ENCODE measurements at places on chromosomes 7 and 10.

GRCh38 chr10:96512524-96513304, 1.0 kb downstream of the TLL2 start:
- no peak for DNase-seq

DNA sequence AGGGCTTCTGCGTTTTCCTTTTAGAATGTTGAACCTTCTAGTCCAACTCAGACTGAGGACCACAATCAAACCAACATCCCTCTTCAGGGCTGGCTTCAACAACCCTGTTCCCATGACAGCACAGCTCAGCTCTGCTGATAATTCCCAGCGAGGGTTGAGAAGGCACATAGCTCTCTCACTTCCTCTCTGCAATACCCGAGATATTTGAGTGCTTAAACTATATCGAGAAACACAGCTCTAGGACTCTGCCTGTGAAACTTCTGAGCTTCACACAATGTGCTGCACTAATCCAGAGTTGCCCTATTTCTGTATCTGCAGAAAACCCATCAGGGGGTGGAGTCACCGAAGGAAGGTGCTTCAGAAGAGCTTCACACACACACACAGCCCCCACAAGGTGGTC, 1.6 kb upstream of the ADARB2 start:
- no peak for DNase-seq

GRCh38 chr10:116683821-116684220, 58.5 kb downstream of the HSPA12A start:
- no peak for DNase-seq

DNA sequence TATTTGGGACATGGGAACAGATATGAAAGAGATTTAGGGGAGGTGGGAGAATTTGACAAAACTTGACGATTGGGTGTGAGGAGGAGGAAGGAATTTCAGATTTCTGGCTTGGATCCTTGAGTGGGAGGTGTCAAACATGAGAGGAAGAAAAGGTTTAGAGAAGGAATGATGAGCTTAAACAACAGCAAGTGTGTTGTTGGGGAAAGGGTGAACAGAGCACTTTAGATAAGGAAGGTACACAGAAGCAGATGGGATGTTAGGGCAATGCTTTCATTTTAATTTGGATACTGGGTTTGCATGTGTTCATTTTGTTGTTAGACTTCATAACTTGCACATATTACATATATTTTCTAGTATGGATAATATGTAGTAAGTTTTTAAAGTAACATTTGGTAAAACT, 23.2 kb downstream of the REEP3 start:
- DNase-seq: no peak

- no peak for DNase-seq
These were observed 7.8 kb downstream of the BEND7 start for GRCh38 chr10:13521026-13521425.

GRCh38 chr7:42208572-42208971, 28.4 kb downstream of the GLI3 start:
- no peak for DNase-seq

- DNase-seq: no peak
These were observed 82.7 kb upstream of the TFEC start for GRCh38 chr7:116113310-116113709.
